ENCODE measurements at places on chromosomes 2 and 18.

- DNase-seq: no peak
Observed at GRCh38 chr2:36461039-36461681, 105.6 kb downstream of the CRIM1 start.

- DNase-seq: no peak
Observed at GRCh38 chr2:131046028-131046917, 47.0 kb downstream of the FAM168B start.

GRCh38 chr2:43692428-43692994, 16.3 kb upstream of the C1GALT1C1L start:
- DNase-seq: no peak

GRCh38 chr2:101252408-101253012, at the start of gene CNOT11:
CNOT11 (plus strand) TSS chr2:101252886; CDS start chr2:101252965, 79 bp downstream.
- peak; percentile 100 for DNase-seq

GRCh38 chr18:13176847-13177246, 41.7 kb upstream of the LDLRAD4 start:
- no peak for DNase-seq

DNA sequence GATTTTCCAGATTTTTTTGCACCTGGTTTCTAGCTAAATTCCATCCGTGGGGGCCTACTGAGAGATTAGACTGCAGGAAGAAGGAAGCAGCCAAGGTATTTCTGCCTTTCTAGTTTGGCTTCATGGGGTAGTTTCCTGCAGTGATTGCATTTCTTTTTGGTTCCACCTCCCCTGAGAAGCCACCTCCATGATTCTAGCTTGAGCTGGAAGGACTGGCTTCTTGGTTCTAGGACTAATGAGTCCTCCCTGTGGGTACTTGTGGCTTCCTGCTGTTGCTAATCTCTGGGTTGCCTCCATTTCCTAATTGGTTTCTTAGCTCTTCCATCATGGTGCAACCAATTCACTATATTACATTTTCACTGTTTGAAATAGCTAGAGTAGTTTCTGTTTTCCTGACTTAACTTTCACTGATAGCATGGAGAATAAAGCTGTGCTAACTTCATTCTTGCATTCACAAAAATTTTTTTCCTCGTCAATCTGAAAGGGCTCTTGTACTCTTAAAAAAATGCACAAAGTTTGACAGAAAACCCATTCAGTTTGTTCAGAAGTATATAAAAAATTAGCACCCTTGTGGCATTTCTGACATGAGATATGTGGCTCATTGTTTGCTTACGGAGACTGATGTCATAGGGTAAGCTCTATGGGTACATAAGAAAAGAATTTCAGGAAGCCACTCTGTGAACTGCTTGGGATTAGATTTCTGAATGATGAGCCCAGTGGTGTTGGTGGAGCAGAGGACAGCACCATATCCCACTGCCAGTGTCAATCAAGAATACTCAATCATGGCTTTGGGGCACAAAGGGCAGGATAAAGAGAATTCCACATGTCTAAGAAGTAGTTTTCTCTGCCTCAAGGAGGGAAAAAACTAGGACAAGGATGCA, 242.8 kb upstream of the RBMS1 start:
- no peak for DNase-seq

DNA sequence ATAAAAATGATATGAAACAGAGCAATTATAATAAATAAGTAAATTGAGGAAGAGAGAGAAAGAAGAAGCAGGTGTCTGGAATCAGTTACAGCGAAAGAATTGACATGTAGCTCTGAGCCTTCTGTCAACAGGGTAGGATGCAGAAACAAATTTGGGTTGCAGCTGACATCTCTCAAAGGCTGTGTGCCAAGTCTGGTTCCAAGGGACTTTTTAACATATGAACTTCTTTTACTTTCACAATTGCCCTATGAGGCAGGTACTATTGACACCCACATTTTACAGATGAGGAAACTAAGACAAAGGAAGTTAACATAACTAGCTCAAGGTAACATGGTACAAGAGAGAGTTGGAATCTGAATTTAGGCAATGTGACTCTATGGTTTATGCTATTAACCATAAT, 260.0 kb downstream of the ASXL3 start:
- DNase-seq: no peak

GRCh38 chr2:134582547-134582899, 136.3 kb downstream of the TMEM163 start:
- no peak for DNase-seq

GRCh38 chr2:238286987-238287736, 1.2 kb downstream of the PER2 start:
- no peak for DNase-seq

DNA sequence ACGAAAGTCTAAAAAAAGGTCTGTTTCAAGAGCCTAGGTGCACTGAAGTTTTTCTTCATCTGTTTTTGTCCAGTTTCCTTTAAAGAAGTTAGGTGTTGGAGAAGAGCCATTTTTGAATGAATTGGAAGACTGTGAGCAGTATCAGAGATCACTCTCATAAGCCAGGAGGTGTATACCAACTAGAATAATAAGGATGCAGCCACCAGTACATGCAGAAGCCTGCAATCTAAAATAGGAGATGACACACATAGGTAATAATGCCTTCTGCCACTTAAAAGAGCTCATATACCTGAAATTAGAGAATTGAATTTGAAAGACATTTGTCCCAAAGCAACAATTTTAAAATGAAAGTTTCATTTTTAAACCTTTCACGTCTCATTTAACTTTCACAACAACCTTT, 81.7 kb downstream of the RBMS1 start:
- DNase-seq: no peak

GRCh38 chr2:171754254-171754939, 67.1 kb downstream of the DYNC1I2 start:
- no peak for DNase-seq

GRCh38 chr2:48914477-48915089, 159.1 kb upstream of the LHCGR start:
- DNase-seq: no peak

GRCh38 chr2:50328680-50329079, 703.3 kb downstream of the NRXN1 start:
- no peak for DNase-seq

DNA sequence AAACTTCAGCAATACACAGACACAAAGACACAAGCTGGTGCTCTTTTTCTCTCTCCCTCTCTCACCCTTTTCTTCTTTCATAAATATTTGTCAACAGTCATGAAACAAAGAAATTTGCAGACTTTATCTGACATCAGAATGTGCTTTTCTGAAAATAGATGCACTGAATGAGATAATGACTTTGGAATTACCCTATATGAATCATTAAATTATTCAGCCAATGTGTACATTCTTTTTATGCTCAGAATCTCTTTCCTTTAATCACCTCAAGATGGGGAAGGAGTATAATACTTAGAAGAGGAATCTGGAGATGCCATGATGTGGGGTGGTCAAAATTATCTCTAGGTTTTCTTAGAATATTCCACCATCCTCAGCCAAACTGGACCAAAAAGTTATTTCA, 289.9 kb downstream of the LRRTM1 start:
- DNase-seq: no peak

- no peak for DNase-seq
Observed at GRCh38 chr2:127420039-127420864, 2.0 kb downstream of the PROC start.

DNA sequence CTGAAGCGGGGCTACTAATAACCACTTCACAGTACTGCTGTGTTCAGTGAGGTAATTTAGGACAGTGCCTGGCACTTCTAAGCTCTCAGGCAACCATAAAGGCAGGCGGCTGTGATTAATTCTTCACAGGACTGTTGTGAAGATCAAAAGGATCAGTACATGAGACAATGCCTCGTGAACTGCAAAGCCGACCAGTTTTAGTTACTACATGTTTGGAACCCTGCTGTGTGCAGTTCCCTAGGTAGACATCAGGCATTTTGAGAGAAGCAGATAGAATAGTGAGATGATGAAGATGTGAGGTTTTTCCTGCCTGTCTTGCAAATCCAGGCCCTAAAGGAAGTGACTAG, 19.1 kb downstream of the EFHD1 start:
- no peak for DNase-seq

All from heart right ventricle (tissue), 16 donors.